ENCODE measurements at places on chromosomes 1 and 21. TPM values are rescaled to one million over a fixed set of nuclear protein-coding genes. Genes with fewer than 3 reads are reported as not detected.

DNA sequence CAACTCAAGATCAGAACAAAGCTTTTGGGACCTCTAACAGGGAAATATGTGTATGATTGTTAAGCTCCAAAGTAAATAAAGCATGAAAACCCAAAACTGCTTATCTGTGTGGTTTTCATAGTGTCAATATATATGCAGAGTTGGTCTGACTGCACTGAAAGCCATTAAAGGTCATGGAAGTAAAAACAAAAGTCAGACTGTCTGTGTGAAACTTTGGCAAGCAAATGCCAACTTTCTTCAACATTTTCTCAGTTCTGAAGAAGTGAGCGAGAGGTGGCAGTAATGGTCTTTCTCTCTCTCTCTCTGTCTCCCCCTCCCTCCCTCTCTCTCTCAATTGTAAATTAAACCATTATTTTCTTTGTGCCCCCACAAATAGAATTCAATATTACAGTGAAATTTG lies 100.1 kb upstream of the S1PR1 start:
- no peak for DNase-seq

GRCh38 chr1:229141689-229142377 lies 129.1 kb upstream of the RAB4A start:
- no peak for DNase-seq

DNA sequence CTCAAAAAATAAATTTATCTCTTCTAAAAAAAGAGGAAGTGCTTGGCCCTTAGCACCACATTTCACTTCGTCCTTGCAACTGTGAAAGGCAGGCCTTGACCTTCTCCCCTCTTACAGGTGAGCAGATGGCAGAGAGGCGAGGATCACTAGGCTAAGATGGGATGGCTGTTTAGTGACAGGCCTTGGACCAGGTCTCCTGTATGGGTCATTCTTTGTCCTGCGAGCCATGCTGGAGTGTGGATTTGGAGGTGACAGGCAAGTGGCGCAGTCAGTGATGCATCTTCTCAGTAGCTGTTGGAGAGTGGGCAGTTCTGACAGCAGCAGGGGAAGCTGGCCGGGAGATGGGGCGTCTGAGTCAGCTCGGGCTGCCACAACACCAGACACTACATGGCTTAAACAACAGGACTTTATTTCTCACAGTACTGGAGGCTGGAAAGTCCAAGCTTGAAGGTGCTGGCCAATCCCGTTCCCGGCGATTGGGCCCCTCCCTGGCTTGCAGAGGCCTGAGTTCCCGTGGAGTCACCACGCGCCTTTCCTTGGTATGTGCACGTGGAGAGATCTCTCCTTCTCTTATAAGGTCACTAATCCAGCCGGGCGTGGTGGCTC lies 16.5 kb downstream of the SLC27A3 start:
- no peak for DNase-seq

DNA sequence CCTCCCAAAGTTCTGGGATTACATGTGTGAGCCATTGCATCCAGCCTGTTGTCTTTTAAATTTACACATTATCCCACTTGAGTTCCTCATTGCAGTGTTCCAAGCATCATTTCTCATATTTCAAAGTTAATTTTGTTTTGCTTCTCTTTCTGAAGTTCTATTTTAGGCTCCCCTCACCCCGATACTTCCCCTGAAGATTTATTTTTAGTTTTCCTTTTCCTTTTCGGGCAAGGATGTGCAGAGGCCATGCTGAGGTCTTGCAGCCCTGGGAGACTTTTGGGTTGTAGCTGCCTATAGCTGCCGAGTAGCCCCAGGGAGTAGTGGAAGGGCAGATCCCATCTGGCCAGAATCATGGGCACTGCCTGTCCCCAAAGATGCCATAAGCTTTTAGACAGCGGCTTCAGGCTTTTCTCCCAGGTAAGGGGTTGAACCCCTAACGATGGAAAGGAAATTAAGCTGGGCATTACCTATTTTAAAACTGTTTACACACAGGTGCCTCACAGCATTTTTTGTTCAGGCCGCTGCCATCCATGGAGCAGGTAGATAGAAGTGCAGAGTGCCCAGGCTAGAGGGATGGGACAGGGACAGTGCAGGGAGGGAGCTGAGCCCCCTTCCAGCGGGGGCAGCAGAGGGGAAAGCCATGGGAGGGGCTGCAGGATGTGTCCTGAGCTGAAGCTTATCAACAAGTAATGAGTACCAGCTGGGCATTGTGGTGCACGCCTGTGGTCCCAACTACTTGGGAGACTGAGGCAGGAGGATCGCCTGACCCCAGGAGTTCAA lies 15.9 kb downstream of the PSEN2 start:
- no peak for DNase-seq

GRCh38 chr1:54709547-54710292 lies 5.9 kb upstream of the TTC4 start:
- DNase-seq = no peak

Gene ALX3
- 0.21 TPM for total RNA-seq

Gene GNG4
- 2.3 TPM for total RNA-seq

Measured in urinary bladder (tissue), 4 donors.